Chondrocyte (in vitro differentiated cells): ENCODE measurements at places on chromosomes 6 and 20. TPM values are rescaled to one million over a fixed set of nuclear protein-coding genes. Genes with fewer than 3 reads are reported as not detected.
A peak's percentile ranks its signal among the peaks of the same experiment; 100 is the strongest.

Gene LY86
- total RNA-seq, result not detected in 3 replicates

Gene DACT2
- total RNA-seq, result 1.4 to 4.6 TPM (median 4.5 TPM) in 3 replicates

Gene WFDC10B
- total RNA-seq, result not detected in 3 replicates

Gene IL17F
- total RNA-seq, result not detected in 3 replicates

- H3K27me3 ChIP-seq, result no peaks in the 10 kb centered on the region
- H3K4me1 ChIP-seq, result no peaks in the 10 kb centered on the region
- H3K4me3 ChIP-seq, result no peak overlapping the region
- DNase-seq, result no peak
Observed at GRCh38 chr6:38459291-38459690, 180.4 kb downstream of the BTBD9 start.

GRCh38 chr6:130020073-130020906 lies 1.9 kb downstream of the L3MBTL3 start:
- no peak for DNase-seq
- peak overlapping the region; percentile 89 for H3K4me3 ChIP-seq
- peaks cover 5% of the 10 kb centered on the region for H3K36me3 ChIP-seq
- peak overlapping the region; percentile 89 for H3K27ac ChIP-seq

DNA sequence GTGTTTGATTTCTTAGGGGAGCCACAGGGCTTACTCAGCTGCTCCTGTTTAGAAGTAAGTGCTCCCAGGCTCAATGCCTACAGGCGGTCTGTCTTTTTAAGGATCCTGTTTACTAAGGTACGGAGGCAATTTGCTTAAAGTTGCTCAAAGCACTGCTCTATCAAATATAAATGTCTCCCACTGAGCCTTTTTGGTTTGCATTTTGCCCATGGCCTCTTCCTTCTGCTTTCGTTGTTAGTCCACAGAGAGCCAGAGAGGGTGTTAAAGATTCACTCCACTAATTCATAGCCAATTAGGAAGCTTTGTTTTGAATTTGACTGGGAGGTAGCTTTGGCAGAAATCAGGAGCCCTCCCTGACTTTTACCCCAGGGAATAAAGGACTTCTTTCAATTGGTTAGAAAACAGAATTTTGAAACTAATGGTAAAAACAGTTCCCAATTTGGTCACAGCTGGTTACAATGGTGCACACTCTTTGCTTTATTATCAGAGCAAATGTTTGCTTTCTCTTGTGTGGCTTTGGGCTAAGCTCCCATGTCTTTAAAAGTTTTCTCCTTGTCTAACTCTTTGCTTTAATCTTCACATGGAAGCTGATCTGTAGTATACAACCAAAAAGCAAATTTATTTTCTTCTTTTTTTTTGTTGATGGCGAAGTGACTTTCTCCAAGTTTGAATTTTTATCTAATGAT lies 126.2 kb downstream of the IMPG1 start:
- H3K27ac ChIP-seq, result no peak overlapping the region
- H3K4me1 ChIP-seq, result no peaks in the 10 kb centered on the region
- DNase-seq, result no peak
- no peaks in the 10 kb centered on the region for H3K36me3 ChIP-seq

GRCh38 chr20:42734660-42735368 lies 454.9 kb downstream of the PTPRT start:
- no peaks in the 10 kb centered on the region for H3K27me3 ChIP-seq
- no peaks in the 10 kb centered on the region for H3K4me1 ChIP-seq
- no peak overlapping the region for H3K4me3 ChIP-seq

GRCh38 chr6:100479179-100480035 lies 14.7 kb upstream of the SIM1 start:
- H3K4me3 ChIP-seq, result no peak overlapping the region
- peak overlapping the region; percentile 43 for H3K27ac ChIP-seq
- no peaks in the 10 kb centered on the region for H3K27me3 ChIP-seq
- DNase-seq, result no peak
- no peaks in the 10 kb centered on the region for H3K36me3 ChIP-seq

DNA sequence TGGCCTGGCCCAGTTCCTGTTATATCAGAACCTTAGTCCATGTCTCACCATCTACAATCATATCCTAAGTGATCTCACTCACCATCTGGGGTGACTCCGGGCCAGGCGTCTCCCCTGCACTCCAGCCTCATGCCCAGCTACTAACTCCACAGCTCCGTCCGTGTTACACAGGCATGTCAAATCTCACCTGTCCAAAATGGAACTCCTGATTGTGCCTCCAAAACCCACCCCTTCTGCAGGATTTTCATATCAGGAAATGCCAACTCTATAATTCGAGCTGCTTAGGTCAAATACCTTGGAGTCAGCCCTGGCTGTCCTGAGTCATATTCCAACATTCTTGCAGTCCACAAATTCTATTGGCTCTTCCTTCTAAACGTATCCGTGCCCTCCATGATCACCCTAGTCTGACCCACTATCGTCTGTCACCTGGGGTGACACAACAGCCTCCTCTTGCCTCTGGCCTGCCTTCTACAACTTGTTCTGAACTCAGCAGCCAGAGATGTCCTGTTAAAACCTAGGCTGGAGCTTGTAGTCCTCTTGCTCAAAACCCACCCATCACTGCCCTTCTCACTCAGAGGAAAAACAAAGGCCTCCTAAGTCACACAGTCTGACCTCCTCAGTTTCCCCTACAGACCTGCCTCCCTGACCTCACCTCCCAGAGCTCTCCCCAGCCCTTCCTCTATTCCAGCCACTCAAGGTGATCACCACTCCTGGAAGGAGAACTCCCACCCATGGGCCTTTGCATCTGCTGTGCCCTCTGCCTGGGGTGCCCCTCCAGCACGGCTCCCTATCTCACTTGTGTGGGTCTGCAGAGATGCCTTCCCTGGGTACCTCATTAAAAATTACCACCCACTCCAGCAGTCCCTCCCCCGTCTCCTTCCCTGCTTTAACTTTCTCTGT lies 85.3 kb upstream of the SIRPA start:
- H3K4me1 ChIP-seq, result peaks cover 74% of the 10 kb centered on the region
- H3K36me3 ChIP-seq, result no peaks in the 10 kb centered on the region
- DNase-seq, result no peak
- no peaks in the 10 kb centered on the region for H3K27me3 ChIP-seq
